Ureter (tissue), 1 donor: ENCODE measurements at places on chromosomes 4 and X. TPM values are rescaled to one million over a fixed set of nuclear protein-coding genes. Genes with fewer than 3 reads are reported as not detected.

The S100P gene
- 2,292 TPM for total RNA-seq

The DNAJB14 gene
- total RNA-seq: 44.1 TPM

The LGI2 gene
- 1.5 TPM for total RNA-seq

The KCTD8 gene
- total RNA-seq: 1.0 TPM

The NRK gene
- 2.2 TPM for total RNA-seq

The UGT2A1 gene
- not detected for total RNA-seq

The SPACA5 gene
- total RNA-seq: not detected

The ANKRD17 gene
- total RNA-seq: 101 TPM

The PCDH19 gene
- 2.8 TPM for total RNA-seq

The GJB1 gene
- total RNA-seq: 4.1 TPM

The GUCY1A1 gene
- 21.0 TPM for total RNA-seq

The RHOXF2 gene
- not detected for total RNA-seq

The ARHGAP36 gene
- total RNA-seq: not detected

The KANTR gene
- 34.1 TPM for total RNA-seq

The FDCSP gene
- not detected for total RNA-seq

The GK2 gene
- not detected for total RNA-seq

The MID1 gene
- total RNA-seq: 31.8 TPM

The CENPC gene
- total RNA-seq: 37.1 TPM

The MAP9 gene
- 12.3 TPM for total RNA-seq

The CACNA1F gene
- total RNA-seq: 0.49 TPM

The TEX13D gene
- not detected for total RNA-seq

The CDX4 gene
- total RNA-seq: not detected

The SLC10A4 gene
- not detected for total RNA-seq

The SPANXA1 gene
- total RNA-seq: not detected

The DRP2 gene
- 2.1 TPM for total RNA-seq
